ENCODE measurements at places on chromosomes 4 and X.
A peak's percentile ranks its signal among the peaks of the same experiment; 100 is the strongest.

- no peak for DNase-seq
Observed at GRCh38 chrX:153055871-153056749, at the start of gene PNMA3. TSS of gene PNMA3 (plus strand) at chrX:153056470. CDS start at chrX:153057056, 586 bp downstream.

DNA sequence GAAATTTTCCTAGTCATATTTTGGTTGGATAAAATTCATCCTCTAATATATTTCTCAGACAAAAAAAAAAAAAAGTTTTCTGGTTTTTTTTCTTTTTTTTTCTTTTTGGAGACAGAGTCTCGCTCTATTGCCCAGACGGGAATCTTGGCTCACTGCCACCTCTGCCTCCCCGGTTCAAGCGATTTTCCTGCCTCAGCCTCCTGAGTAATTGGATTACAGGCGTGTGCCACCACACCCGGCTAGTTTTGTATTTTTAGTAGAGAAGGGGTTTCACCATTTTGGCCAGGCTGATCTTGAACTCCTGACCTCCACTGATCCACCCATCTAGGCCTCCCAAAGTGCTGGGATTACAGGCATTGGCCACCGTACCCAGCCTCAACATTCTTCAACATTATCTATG is 432.7 kb upstream of the PABPC4L start:
- no peak for DNase-seq

GRCh38 chr4:78332976-78333375 is 218.6 kb upstream of the ANXA3 start:
- DNase-seq = no peak

GRCh38 chr4:85741381-85741780 is 266.4 kb downstream of the ARHGAP24 start:
- DNase-seq = no peak

GRCh38 chrX:3262901-3263300 is 83.6 kb downstream of the MXRA5 start:
- DNase-seq = no peak

GRCh38 chr4:125739760-125740159 is 425.0 kb downstream of the FAT4 start:
- no peak for DNase-seq

- no peak for DNase-seq
Observed at GRCh38 chr4:6408263-6408662, 64.2 kb downstream of the PPP2R2C start.

- DNase-seq = no peak
Observed at GRCh38 chrX:137278825-137279224, 245.0 kb upstream of the GPR101 start.

DNA sequence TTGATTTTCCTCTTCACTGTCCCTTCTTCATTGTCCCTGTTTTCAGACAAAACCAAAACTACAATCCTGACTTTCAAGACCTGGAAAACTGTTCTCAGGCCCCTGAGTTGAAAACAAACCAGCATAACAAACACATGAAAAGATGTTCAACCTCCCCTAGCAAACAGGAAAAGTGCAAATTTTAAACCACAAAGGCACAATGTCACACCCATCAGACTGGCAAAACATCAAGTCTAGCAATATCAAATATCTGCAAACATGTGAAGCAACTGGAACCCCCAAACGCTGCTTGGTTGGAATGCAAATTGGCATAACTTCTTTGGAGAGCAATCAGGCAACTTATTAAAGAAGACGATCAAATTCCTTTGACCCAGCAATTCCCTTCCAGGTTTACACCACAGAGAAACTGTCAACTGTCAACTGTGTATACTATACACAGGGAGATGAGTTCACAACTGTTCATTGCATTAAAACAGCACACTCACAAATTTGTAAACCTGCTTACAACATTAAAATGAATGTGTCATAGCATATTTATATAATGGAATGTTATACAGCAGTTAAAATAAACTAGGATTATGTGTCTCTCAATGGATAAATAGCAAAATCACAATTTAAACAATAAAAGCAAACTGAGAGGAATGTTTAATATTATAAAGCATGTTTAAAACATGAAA is 7.0 kb downstream of the USP46 start:
- DNase-seq = no peak

- DNase-seq = no peak
Observed at GRCh38 chr4:73870260-73870659, 1.1 kb downstream of the CXCL1 start.

GRCh38 chrX:134746410-134746785 is 88.1 kb upstream of the PLAC1 start:
- no peak for DNase-seq

DNA sequence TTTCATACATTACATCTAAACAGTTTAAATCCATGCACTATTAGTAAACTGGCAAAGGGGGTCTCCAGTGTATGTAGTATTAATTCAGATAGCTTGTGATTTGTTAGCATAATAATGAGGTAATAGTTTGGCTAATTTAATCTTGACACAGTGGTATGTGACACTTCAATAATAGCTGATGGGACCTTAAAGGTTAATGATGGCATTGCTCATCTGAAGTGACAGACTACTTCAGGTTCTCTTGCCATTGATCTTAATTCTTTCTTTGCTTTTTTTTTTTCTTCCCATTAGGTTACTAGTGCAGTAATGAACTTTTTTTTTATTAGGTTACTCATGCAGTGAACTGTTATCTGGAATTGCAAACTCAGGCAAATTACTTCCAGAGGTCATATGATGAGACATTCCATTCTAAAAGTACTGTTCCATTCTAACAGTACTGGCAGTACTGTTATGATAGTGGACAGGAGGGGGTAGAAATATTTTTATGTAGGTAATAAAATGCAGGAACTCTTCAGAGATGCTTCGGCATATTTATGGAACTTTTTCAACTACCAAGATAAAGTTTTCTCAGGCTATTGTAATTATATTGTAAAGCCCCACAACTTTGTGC is 911.3 kb upstream of the LCORL start:
- DNase-seq = no peak

GRCh38 chr4:42398171-42398870 is 1.0 kb downstream of the SHISA3 start:
- peak; percentile 25 for DNase-seq

DNA sequence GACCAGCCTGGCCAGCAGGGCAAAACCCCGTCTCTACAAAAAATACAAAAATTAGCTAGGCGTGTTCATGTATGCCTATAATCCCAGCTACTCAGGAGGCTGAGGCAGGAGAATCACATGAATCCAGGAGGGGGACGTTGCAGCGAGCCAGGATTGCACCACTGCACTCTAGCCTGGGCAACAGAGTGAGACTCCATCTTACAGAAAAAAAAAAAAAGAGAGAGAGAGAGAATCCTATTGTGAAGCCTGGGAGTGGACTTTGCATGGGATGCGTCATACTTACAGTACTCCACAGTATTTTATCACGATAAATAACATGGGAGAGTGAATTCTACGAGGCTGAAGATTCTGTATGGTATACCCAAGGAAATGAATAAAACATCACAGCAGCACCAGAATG is 139.6 kb downstream of the AASDH start:
- DNase-seq = no peak

- no peak for DNase-seq
Observed at GRCh38 chr4:78247536-78248285, 190.6 kb downstream of the FRAS1 start.

DNA sequence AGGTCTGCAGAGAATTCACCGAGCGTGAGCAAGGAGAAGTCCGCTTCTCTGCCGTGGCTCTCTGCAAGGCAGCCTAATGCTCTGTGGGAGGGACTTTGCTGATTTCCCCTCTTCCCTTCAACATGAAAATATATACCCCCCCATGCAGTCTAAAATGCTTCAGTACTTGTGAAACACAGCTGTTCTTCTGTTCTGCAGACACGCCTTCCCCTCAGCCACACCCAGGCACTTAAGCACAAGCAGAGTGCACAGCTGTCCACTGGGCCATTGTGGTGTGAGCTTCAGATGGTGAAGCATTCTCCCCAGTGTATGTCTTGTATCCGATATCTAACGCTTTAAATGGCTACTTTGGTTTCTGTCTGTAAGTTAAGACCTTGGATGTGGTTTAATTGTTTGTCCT is 11.3 kb downstream of the UCHL1 start:
- no peak for DNase-seq

DNA sequence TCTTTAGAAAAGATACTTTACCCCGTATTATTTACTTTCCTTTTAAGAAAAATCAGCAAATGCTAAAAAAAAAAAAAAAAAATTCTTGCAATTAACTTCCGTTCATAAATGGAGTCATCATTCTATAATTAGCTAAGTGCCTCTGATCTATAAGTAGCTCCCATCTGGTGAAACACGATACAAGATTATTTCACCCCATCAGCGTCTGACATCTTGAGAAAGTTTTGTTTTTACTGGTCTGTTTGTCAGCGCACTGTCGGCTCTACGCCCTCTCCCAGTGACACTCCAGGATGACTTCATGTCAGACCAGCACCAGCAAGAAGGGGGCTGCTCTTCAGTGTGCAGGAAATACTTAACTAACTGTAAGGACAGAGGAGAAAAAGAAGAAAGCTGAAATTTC is 108.3 kb downstream of the AFAP1 start:
- DNase-seq = peak; percentile 29

- DNase-seq = no peak
Observed at GRCh38 chr4:138815811-138816210, 199.8 kb upstream of the NOCT start.

GRCh38 chrX:94256396-94256795 is 582.4 kb downstream of the FAM133A start:
- no peak for DNase-seq

GRCh38 chr4:33045334-33045733 is 2325.2 kb downstream of the PCDH7 start:
- no peak for DNase-seq

- no peak for DNase-seq
Observed at GRCh38 chrX:49760290-49760890, 64.6 kb upstream of the PAGE1 start.

- DNase-seq = no peak
Observed at GRCh38 chrX:119429471-119429870, 30.3 kb downstream of the SLC25A43 start.

DNA sequence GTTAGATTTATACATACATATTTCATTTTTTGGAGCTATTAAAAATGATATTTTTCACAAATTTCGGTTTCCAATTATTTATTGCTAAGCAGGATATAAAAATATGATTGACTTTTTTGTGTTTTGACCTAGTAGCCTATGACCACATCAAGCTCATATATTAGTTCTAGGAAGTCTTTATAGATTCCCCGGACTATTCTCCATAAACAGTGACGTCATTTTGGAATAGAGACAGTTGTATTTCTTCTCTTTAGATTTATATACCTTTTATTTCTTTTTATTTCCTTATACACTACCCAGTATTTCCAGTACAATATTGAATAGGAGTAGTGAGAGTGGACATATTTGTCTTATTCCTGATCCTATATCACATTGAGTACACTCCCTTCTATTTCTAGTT is 31.8 kb downstream of the DDX53 start:
- DNase-seq = no peak

DNA sequence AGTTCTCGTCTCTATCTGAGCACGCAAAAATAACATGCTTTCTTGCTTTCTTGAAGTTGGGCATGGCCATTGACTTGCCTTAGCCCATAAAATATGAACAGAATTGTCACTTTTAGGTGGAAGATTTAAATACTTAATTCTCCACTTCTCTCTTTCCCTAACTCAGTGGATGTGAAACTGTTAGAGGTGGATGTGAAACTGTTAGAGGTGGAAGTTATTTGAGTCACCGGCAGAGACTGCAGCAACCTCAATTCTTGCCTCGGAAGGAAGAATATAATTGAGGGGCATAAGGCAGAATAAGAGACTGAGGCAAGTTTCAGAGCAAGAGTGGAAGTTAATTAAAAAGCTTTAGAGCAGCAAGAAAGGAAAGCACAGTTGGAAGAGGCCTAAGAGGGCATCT is 2.8 kb upstream of the PARM1 start:
- DNase-seq = no peak

GRCh38 chrX:35826503-35826902 is 28.4 kb downstream of the MAGEB16 start:
- DNase-seq = no peak

DNA sequence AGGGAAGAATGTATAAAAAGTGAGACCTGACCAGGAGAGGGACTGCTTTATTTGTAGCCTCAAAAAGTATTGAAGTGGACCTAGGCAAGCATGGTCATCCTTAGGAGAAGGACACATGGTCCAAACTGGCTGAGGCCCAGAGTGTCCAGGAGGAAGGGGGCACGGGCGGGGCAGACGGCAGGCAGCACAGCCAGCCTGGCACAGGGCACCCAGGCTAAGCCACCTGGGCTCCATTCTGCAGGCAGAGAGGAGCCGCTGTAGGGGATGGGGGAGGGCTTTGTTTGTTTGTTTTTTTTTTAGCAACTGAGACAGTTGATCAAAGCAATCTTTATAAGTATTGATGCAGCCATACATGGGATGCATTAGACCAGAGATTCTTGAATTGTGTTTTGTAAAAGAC is 188.6 kb downstream of the PRDM5 start:
- no peak for DNase-seq

DNA sequence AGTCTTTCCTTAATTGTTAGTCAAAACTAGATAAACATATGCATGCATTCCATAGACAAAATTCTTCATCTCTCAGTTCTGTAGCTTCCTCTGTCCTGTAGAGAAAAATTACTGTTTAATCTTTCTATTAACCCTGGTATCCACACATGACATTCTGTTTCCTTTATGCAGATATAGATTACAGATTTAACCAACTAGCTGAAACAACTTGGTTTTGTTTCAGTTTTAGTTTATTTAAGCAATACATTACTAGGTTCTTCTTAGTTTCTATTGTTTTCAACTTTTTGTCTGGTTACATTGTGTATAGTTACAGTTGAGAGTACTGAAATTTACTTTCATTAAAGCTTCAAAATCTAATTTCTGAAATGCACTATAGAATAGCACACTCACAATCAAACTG is 933.9 kb upstream of the EPHA5 start:
- no peak for DNase-seq
